C1 segment of cervical spinal cord (tissue), 14 donors: ENCODE measurements at places on chromosomes 7 and 10.

GRCh38 chr7:24980534-24981170, 674 bp upstream of the OSBPL3 start:
- peak; percentile 54 for DNase-seq

GRCh38 chr7:158403013-158403821, 184.4 kb downstream of the PTPRN2 start:
- no peak for DNase-seq

DNA sequence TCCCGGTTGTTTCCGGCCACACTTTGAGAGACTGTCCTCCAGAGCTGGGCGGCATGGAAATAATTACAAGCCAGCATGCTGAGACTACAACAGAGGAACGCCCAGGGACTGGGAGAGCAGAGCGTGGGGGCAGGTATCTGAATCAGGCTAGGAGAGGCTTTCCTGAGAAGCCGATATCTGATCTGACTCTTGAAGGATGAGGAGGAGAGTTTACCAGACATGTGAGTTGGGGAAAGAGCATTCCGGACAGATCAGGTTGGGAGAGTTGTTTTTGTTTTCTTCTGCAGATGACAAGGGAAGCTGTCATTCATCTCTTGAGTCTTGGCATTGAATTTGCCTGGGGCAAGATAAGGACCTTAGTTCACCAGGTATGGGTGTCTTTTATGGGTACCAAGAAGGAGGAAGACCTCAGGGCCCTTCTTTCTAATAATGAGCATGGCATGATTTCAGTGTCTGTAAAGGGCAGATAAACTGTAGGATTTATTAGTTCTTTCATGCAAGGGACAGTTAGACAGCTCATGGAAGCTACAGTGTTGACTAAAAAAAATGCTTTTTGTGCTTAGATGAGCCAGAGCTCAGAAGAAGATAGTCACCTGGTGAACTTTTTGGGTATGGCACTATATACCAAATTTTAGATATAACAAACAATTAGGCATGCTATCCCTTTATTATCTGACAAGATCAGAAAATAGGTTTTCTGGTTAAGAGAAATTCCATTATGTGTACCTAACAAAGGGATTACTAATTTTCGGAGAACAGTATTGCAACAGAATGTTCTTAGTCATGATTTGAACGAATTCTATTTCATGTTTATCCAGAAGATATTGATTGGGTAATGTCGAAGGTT, 36.2 kb downstream of the WBP1L start:
- DNase-seq = no peak

- DNase-seq = no peak
These were observed 55.6 kb downstream of the DNAJB6 start for GRCh38 chr7:157392256-157393037.

GRCh38 chr7:157054927-157055326, 44.5 kb upstream of the MNX1 start:
- DNase-seq = no peak

DNA sequence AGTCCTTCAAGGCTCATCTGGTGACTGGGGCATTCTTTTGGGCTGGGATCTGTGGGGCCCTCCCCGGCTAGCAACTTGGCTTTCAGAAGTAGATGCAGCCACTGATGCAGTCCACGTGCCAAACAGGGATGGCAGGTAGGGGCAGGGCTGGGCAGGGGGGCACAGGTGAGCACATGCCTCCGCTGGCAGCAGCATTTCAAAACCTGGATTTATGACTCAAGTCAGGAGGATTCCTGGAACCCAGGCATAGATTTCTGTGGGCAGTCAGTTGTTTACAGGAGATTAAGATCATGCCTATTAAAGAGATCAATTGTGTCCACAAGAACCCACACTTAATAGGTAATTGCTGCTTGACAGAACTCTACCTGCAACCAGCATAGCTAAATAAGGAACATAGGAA, 839 bp upstream of the HABP2 start:
- no peak for DNase-seq

DNA sequence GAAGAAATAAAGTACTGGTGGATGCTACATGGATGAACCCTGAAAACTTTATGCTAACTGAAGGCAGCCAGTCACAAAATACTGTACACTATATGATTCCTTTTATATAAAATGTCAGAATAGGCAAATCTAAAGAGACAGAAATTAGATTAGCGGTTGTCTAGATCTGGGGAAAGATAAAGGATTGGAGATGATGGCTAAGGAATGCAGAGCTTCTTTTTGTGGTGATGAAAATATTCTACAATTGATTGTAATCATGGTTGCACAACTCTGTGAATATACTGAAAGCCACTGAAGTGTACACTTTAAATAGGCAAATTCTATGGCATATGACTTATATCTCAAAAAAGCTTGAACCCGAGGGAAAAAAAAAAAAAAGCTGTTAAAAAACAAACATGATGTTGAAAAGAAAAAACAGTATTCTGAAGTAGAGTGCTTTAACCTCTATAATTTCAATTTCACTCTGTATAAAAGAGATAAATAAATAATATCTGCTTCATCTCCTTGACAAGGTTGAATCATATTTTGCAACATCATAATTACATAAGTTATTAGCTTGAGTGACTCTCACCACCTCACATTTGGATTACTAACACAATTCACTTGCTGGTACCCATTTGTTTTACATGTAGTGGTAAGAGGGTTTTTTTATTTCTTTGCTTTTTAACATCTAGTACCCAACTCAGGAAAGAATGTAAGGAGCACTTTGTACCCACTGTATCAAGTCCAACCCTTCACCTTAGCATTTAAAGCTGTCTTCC, 2.8 kb upstream of the GNAI1 start:
- no peak for DNase-seq

DNA sequence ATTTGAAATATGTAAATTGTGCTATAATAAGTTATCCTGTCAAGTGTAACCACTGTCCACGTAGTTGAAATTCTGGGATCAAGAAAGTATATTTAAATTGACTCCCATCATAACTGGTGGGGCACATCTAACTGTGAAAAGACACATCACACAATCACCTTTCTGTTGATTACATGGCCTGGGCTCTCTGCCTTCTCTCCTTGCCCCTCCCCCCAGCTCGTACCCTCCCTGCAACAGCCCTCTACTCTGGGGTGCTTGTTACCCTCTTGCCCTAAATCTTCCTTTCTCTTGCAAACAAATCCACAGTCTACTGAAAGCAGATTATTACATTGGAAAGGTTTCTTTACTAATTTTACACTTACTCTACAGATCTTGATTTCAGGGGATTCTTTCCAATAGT, 56.3 kb downstream of the CCDC186 start:
- no peak for DNase-seq

- peak; percentile 71 for DNase-seq
These were observed 1.9 kb upstream of the STX1A start for GRCh38 chr7:73721377-73721817.

DNA sequence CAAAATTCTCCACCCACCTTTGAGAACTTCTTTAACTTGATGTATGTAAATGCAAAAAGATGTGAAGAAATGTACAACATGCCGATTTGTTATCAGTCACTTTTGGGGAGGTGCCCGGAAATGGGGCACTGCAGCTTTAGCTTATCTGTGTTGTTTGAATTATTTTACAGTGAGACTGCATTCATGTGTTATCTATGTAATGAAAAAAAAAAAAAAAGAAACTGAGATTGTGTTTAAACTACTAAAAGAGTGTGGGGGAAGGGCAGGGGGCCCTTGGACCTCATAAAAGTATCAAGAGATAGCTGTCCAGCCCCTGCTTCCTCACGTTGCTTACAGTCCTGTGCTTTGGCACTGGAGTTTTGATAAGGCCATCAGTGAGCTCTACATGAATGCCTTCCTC, 259.4 kb downstream of the STK31 start:
- DNase-seq = no peak

- DNase-seq = no peak
These were observed 33.2 kb downstream of the DYDC1 start for GRCh38 chr10:80323311-80323710.

GRCh38 chr7:106659166-106659962, 1.6 kb downstream of the CCDC71L start:
- no peak for DNase-seq

DNA sequence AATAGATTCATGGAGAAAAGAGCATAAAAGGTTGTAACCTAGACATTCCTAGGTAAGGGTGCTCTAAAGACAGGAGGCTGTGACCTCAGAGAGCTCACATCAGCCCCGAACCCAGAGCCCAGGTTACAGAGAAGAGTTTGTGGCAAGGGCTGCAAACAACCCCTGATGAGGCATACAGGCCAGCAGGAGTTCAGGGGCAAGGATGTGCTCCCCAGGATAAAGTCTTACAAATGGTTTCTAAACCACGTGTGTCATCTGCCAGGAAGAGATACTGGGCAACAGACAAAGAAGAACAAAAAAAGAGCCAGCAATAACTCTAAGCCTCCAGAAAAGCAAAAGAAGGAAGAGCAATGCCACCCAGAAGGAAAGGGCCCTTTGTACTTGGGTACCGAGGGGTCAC, 27.7 kb downstream of the NCAPG2 start:
- no peak for DNase-seq

GRCh38 chr7:103683348-103683747, 237.3 kb upstream of the SLC26A5 start:
- DNase-seq = no peak

GRCh38 chr10:71830726-71831125, 20.3 kb downstream of the PSAP start:
- no peak for DNase-seq

- no peak for DNase-seq
These were observed 49.4 kb downstream of the JMJD1C start for GRCh38 chr10:63416376-63416775.

DNA sequence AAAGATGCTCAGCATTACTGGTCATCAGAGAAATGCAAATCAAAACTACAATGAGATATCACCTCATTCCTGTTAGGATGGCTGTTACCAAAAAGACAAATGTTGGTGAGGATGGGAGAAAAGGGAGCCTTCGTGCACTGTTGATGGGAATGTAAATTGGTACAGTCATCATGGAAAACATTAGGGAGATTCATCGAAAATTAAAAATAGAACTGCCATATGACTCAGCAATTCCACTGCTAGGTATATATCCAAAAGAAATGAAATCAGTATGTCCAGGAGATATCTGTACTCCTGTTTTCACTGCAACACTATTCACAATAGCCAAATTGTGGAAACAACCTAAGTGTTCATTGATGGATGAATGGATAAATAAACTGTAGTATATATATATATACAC, 228.1 kb downstream of the ACTR3B start:
- DNase-seq = no peak

DNA sequence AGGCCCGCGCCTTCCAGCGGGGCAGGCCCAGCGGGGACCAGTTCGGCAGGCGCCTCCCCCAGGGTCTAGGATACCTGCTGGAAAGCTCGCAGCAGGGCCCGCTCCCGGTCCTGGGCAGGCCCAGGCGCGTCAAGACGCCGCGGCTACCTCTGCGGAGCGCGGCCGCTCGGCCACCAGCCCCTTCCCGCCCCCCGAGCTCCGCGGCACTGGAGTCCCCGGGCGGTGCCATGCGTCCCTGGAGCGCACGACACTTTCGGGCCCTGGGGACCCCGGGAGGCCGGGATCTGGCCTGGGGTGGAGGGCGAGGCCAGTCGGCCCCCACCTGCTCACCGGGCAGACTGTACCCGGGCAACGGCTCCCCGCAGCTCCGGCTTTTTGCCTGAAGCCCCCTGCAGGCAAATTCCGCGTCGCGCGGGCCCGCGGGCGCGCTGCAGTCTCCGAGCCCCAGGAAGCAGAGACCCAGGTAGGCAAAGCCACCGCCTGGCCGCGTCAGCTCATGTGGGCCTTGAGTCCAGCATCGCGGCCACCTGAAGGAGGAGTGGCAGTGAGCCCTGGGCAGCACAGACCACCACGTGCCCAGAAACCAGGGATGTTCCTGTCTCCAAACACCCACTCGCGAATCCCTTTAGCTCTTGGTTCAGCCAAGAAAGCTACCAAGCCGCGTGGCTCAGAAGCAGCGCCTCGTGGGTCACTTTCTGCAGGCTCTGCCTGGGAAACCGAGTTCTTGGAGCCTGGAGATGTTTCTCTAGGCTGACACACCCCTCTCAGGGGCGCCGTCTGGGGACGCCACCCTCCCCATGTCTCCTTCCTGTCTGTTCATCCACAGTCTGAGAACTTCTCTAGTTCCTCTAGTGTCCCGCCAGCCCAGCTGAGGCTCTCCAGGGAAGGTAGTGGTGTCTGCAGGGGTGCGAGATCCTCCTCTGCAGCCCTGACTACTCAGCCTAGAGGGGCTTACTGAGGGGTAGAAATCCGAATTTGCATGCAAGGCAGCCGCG, 46.1 kb upstream of the APBB1IP start:
- no peak for DNase-seq

DNA sequence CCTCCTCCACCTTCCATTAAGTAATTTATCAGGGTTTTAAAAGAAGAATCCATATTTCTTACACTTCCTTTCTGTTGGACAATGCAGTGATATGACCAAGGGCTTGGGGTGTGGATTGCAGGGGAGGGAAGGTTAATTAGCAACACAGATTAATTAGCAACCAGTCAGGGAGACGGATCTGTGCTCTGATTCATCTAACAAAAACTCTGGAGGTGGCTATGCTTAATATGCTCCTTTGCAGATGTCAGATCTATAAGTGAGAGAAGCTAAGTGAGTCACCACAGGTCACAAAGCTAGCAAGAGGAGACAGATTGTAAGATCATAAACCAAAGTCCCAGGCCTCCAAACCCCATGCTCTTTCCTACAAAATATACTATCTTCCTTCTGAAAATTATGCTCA, 178.8 kb upstream of the ITGB1 start:
- no peak for DNase-seq

GRCh38 chr10:114420811-114421485, 16.6 kb upstream of the AFAP1L2 start:
- DNase-seq = no peak

DNA sequence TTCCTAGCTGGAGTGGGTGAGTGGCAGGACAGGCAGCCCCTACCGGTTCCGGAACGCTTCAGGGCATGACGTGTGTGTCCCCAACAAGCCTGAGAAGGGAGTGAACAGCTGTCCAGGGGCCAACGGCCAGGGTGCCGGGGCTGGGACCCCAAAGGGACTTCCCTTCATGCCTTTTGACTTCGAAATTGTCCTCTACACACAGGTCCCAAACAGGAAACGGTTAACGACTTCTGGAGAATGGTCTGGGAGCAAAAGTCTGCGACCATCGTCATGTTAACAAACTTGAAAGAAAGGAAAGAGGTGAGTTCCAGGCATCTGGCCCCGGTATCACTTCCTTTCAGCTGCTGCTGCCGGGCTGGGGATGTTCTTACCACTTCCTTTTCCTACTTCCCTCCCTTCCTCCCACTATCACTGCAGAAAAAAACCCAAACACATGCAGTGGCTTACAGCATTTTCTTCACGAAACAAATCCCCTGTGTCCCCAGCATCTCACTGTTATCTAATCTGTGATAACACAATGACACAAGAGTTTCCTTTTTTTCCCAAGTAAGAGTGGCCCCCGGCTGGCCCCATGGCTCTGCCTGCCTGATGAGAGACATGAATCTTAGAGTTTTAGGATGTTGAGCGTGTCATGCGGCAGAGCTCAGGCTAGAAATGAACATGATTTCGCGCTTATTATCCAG, 63.2 kb downstream of the MKI67 start:
- peak; percentile 49 for DNase-seq

DNA sequence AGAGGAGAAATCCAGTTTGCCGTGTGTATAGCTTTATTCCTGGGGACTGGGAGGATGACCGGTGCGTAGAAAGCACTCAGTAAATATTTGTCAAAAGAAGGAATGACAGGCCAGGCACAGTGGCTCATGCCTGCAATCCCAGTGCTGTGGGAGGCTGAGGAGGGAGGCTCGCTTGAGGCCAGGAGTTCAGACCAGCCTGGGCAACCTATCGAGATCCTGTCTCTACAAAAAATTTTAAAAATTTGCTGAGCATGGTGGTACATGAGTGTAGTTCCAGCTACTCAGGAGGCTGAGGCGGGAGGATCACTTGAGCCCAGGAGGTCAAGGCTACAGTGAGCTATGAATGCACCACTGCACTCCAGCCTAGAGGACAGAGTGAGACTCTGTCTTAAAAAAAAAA, 15.8 kb downstream of the EPHB4 start:
- DNase-seq = no peak

- DNase-seq = no peak
These were observed 480.2 kb downstream of the KCNMA1 start for GRCh38 chr10:77157248-77158019.
